ENCODE measurements at places on chromosomes 2 and 18. TPM values are rescaled to one million over a fixed set of nuclear protein-coding genes. Genes with fewer than 3 reads are reported as not detected.

GRCh38 chr2:108825254-108825653 is 38.7 kb downstream of the CCDC138 start:
- no peak overlapping the region for H3K27ac ChIP-seq
- DNase-seq, result no peak
- H3K36me3 ChIP-seq, result no peaks in the 10 kb centered on the region
- H3K4me3 ChIP-seq, result no peak overlapping the region
- no peaks in the 10 kb centered on the region for H3K4me1 ChIP-seq

DNA sequence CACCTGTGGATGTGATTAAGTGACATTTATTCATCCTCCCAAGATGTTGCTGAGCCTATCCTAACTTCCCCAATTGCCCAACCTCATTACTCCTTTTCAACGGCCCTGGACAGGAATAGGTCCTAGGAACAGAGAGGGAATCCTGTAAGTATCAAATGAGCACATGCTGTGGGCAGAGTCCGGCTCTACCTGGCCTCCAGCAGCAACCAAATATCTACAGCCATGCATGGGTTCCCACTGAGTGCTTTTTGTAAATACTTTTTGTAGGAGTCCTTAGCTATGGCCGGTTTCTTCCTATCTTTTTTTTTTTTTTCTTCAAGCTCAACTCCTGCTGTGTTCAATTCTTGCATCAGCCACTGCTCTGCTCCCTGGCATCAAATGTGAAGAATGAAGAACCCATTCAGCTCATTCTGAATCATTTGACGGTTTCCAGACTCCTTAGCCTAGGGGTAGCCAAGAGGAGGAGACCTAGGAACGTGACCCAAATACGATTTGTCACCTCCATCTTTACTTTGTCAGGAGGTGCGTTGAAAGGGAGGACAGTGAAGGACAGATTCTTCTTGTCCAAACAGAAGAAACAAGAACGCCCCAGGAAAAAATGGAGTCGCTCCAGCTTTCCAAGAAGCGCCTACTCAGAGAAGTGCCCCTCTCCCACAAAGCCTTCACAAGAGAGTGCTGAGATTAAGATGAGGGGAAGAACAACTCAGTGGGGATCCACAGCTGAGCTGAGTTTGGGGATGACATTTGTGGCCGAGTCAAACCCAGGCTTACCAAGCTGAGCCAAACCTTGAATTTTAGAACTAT is 46.7 kb upstream of the LCLAT1 start:
- DNase-seq, result no peak
- no peak overlapping the region for H3K27ac ChIP-seq
- no peaks in the 10 kb centered on the region for H3K36me3 ChIP-seq

- H3K4me1 ChIP-seq, result no peaks in the 10 kb centered on the region
- H3K36me3 ChIP-seq, result no peaks in the 10 kb centered on the region
- no peak for DNase-seq
- no peaks in the 10 kb centered on the region for H3K27me3 ChIP-seq
Observed at GRCh38 chr2:26542676-26543505, 65.0 kb upstream of the OTOF start.

DNA sequence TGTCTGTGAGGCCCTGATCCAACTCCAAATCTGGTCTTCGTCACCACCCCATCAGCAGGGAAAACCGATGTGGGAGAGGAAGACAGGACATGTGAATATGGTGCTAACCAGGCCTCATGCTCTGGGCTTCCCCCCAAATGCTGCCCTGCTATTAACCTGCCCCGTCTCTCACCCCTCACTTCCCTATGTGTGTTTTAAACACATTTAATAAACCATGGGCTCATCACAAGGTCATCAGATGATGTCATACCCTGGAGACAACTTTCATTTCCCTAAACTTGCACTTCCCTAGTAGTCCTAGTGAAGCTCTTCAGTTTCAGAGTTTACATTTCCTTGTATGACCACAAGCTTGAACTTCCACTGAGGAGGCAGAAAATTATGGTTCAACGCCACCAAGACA is 49.9 kb downstream of the CD8B2 start:
- H3K4me1 ChIP-seq, result no peaks in the 10 kb centered on the region
- H3K27ac ChIP-seq, result no peak overlapping the region
- no peak overlapping the region for H3K4me3 ChIP-seq
- DNase-seq, result peak; percentile 27

DNA sequence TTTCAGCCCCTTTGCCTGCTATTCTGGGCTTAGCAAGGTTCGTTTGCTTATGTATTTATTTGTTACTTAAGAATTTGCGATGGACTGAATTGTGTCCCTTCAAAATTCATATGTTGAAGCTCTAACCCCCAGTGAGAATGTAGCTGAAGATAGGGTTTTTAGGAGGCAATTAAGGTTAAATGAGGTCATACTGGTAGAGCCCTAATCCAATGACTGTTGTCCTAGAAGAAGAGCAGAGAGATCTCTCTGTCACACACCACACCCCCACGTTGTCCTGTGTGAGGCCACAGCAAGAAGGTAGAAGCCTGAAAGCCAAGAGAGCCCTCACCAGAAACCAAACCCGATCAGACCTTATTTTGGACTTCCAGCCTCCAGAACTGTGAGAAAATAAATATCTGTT is 66.7 kb downstream of the KIAA1328 start:
- H3K4me1 ChIP-seq, result no peaks in the 10 kb centered on the region
- no peak for DNase-seq
- H3K4me3 ChIP-seq, result no peak overlapping the region
- no peak overlapping the region for H3K27ac ChIP-seq
- no peaks in the 10 kb centered on the region for H3K36me3 ChIP-seq
- no peaks in the 10 kb centered on the region for H3K27me3 ChIP-seq

DNA sequence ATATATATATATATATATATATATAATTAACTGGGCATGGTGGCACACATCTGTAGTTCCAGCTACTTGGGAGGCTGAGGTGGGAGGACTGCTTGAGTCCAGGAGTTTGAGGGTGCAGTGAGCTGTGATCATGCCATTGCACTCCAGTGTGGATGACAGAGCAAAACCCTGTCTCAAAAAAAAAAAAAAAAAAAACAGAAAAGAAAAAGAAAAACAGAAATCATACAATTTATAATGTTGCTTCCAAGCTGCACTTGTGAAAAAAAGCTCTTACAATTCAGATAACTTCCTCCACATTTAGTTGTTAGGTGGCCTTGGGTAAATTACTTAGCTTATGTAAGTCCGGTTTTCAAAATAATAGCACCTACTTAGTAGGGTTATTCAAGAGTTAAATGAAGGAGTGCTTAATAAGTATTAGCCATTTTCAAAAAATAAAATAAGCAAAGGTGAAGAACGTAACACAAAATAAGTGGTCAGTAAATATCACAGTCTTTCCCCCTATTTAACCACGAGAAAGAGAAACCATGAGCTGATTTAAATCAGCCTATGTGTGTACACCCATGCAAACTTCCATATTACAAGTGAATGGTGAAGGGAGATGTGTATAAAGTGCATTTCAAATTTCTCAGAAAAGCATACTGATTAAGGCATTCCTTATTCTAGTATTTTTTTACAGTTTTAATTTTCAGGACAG is 2.3 kb downstream of the WIPF1 start:
- no peaks in the 10 kb centered on the region for H3K36me3 ChIP-seq
- peak overlapping the region; percentile 60 for H3K27ac ChIP-seq
- no peaks in the 10 kb centered on the region for H3K27me3 ChIP-seq
- no peaks in the 10 kb centered on the region for H3K4me1 ChIP-seq
- no peak overlapping the region for H3K4me3 ChIP-seq

Gene OSBPL1A
- total RNA-seq, result 13.9 TPM

DNA sequence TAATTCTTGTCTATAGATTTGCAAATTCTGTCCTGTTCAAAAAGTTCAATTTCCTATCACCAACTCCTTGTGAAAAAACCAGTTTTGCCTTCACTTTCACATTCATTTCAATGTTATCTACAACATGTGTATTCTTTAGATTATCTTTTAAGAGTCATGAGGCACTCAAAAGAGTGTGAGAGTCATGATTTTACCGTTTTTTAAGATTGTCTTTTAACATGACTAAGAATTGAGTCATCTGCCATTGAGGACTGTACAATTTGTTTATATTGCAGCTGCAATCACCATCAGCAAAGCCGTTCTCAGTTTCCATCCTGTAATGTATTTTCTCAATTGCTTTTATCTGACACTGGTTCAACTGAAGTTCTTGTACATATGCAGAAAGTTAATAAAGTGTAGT is 275.8 kb downstream of the LNPK start:
- DNase-seq, result no peak
- H3K27me3 ChIP-seq, result no peaks in the 10 kb centered on the region
- no peaks in the 10 kb centered on the region for H3K36me3 ChIP-seq

- H3K27ac ChIP-seq, result no peak overlapping the region
- no peaks in the 10 kb centered on the region for H3K27me3 ChIP-seq
- H3K4me3 ChIP-seq, result no peak overlapping the region
- H3K4me1 ChIP-seq, result no peaks in the 10 kb centered on the region
- no peaks in the 10 kb centered on the region for H3K36me3 ChIP-seq
- no peak for DNase-seq
Observed at GRCh38 chr18:75799449-75800330, 372.2 kb upstream of the SMIM21 start.

DNA sequence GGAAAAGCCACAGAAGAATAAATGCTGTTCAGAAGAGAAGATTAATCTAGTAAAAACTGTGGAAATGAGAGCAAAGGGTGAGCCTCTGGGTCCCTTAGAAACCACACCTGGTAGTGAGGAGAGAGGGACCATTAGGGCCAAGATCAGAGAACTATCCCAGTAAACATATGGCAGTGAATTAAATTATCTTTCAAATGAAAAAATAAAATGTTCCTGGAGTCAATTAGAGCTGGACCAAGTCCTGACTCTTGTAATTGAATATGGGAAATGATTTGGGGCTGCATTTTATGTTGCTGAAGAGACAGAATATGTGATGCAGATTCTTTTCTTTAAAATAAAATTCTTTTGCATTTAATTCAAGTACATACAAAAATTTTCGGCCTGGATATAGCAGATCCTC is 62.2 kb upstream of the PAX3 start:
- DNase-seq, result no peak
- no peak overlapping the region for H3K4me3 ChIP-seq
- H3K27ac ChIP-seq, result no peak overlapping the region
- H3K36me3 ChIP-seq, result no peaks in the 10 kb centered on the region

GRCh38 chr2:19669559-19669958 is 232.2 kb downstream of the TTC32 start:
- no peaks in the 10 kb centered on the region for H3K36me3 ChIP-seq
- no peak overlapping the region for H3K27ac ChIP-seq
- DNase-seq, result no peak
- H3K4me1 ChIP-seq, result no peaks in the 10 kb centered on the region
- H3K4me3 ChIP-seq, result no peak overlapping the region

GRCh38 chr18:58105888-58106260 is 61.8 kb downstream of the NEDD4L start:
- no peak for DNase-seq
- H3K36me3 ChIP-seq, result no peaks in the 10 kb centered on the region
- peaks cover 10% of the 10 kb centered on the region for H3K4me1 ChIP-seq

DNA sequence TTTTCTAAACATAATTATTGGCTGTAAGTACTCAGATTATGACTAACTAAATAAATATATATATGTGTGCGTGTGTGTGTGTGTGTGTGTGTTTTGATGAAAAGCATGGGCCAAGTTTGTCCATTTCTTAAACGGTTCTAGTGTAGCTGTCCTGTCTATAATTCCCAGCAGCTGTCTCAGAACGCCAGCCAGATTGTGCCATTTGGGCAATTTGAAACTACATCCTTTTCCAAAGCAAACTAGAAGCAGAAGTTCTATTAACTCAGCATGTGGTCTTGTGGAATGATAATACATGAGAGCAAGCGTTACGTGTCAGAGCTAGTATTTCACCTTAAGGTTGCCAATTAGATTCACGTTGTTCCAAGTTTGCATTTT is 1.7 kb downstream of the ARHGAP28 start:
- no peak overlapping the region for H3K27ac ChIP-seq
- H3K27me3 ChIP-seq, result no peaks in the 10 kb centered on the region
- no peaks in the 10 kb centered on the region for H3K4me1 ChIP-seq
- no peak overlapping the region for H3K4me3 ChIP-seq
- H3K36me3 ChIP-seq, result no peaks in the 10 kb centered on the region
- no peak for DNase-seq

Data from right lobe of liver (tissue), 6 donors.